ENCODE measurements at places on chromosomes 16 and 17.
A peak's percentile ranks its signal among the peaks of the same experiment; 100 is the strongest.

GRCh38 chr17:37041932-37042331 is 93.2 kb downstream of the AATF start:
- no peak for DNase-seq

- DNase-seq, result no peak
Measured at GRCh38 chr17:75390982-75391381, 14.5 kb downstream of the GRB2 start.

DNA sequence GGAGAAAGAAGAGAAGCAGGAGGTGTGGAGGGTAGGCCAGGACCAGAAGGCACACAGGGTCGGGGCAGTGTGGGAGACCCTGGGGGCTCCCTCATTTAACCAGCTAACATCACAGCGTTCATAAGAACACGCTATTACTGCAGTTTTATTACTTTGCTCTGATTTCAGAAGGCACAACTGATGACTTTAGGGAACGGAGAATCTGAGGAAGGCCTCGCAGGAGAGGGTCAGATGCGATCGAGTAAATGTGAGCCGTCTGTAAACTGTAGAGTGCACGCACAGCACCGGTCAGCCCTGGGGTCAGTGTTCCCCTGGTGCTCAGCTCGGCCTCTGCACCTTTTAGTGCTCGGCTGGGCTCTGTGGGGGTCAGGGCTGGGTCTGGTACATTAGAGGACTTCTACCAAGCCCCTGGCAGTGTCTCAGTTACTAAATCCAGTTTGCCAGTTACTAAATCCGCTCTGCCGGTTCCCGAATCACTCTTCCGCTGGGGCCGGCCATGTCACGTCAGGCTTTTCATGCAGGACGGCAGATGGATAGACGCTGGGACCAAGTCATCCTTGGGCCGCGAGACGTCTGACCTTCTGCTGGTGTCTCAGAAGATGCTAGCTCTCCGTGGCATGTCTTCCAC is 325.9 kb downstream of the SEC14L1 start:
- DNase-seq, result no peak

DNA sequence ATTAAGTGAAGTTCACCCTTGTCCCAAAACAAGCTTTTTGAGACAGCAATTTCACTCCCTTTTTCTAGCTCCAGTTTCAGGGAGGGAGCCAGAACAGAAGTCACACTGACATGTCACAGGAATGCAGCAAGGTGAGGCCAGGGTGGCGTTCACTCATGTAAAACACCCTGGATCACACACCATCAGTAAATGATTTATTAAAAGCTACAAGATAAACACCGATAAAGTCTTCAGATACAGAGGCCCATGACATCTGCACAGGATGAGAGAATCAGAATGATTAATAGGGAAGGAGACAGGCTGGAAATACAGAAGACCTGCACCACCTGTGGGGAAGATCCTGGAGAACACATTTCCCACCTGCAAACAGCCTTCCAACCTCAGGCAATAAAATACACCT is 77.5 kb upstream of the DYNLRB2 start:
- no peak for DNase-seq

DNA sequence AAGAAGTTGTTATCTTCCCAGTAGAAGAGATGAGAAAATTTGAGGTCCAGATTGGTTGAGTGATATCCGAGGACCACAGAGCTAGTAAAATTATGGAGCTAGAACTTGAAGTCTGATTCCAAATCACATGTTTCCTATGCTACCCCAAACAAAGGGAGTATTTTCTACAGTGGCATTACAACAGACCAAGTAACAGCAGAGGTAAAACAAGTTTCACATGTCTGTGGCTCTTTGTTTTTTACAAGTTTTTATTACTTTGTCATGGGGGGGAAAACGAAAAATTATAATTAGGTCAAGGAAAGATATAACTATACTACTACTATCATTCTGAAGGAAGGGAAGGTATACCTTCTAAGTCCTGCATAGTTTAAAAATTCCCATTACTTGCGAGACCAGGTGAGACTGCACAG is 49.4 kb downstream of the KANSL1 start:
- no peak for DNase-seq

GRCh38 chr17:33178681-33179080 is 114.4 kb downstream of the ASIC2 start:
- no peak for DNase-seq

GRCh38 chr17:62119373-62119772 is 54.3 kb upstream of the MED13 start:
- no peak for DNase-seq

GRCh38 chr16:74487634-74488495 is 66.6 kb upstream of the CLEC18B start:
- DNase-seq, result no peak

GRCh38 chr16:67537636-67538591 is 9.3 kb downstream of the RIPOR1 start:
- peak; percentile 40 for DNase-seq

DNA sequence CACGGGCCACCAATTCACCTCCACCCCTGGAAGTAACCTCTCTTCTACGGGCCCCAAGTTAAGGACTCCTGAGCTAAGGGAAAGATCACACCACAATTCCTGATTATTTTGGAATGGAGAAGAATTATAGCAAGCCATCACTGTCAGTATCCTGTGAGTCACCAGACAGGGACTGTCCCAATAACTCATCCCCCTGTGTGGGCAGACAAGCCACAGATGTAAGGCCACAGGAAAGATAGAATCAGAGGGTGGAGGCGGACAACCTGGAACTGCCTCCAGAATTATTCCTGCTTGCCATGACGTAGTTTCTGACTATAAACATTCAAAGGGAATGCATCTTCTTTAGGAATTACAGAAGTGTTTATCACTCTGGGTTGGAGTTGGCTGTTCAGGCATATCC is 5.8 kb upstream of the MYO1D start:
- no peak for DNase-seq

DNA sequence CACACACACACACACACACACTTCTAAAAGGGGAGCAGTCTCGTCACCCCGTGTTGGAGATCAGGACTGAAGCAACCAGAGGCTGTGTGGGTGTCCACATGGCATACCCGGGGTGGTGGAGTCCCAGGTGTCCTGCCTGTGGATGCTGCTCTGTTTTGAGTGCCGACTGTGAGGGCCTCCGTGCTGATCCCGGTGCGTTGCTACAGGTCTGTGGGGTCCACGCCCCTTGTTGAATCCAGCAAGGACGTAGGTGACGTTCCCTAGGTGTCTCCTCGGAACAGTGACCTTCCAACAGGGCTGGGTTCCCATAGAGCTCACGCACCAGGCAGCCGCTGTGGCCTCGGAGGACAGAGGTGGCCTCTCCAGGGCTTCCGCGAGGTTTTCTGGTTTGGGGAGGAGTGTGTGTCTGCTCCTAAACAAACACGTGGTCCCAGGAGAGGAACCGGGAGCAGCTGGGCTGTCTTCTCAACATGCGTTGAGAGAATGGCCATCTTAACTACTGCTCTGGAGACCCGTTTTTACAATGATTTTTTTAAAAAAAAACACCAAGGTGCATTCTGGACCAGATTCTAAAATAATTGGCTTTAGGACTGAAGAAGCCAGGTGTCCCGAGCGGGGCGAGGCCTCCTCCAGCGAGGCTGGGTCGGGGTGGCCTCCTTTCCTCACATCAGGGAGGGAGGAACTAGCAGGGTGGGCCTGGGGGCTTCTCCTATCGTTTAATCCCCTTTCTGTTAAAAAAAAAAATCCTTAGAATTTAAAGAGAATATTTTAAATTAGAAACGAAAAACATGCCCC is 100.6 kb upstream of the ZNF750 start:
- DNase-seq, result no peak

DNA sequence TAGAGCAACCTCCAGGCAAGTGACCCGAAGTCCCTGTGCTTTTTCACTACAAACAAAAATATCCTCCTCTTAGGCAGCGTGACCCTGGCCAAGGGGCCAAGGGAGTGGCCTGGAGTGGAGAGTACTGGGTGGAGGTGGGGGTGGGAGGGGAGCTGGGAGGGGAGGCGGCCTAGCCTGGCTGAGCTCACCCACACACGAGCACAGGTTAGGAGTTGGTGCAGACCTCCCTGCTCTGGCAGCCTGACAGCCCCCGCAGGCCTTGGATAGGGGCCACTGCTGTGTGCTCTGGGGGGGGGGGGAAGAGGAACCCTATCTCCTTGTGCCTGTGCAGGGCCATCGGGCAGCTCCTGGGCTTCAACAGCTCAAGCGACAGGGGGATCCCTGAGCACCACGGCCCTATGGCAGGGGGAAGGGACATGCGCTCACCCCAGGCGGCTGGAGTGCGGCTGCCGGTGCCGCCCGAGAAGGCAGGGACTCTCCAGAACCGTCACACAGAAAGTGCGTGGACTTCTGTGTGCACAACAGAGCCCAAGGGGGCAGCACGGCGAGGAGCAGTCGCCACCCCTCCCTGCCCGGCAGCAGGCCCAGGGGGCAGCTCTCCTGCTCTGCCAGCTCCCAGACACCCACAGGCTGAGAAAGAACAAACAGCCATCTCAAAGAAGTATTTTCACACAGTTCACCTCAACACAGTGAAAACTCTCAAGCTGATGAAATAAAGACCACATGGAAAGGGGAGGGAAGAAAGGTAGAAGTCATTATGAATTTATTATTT is 13.3 kb downstream of the SLC16A3 start:
- no peak for DNase-seq

DNA sequence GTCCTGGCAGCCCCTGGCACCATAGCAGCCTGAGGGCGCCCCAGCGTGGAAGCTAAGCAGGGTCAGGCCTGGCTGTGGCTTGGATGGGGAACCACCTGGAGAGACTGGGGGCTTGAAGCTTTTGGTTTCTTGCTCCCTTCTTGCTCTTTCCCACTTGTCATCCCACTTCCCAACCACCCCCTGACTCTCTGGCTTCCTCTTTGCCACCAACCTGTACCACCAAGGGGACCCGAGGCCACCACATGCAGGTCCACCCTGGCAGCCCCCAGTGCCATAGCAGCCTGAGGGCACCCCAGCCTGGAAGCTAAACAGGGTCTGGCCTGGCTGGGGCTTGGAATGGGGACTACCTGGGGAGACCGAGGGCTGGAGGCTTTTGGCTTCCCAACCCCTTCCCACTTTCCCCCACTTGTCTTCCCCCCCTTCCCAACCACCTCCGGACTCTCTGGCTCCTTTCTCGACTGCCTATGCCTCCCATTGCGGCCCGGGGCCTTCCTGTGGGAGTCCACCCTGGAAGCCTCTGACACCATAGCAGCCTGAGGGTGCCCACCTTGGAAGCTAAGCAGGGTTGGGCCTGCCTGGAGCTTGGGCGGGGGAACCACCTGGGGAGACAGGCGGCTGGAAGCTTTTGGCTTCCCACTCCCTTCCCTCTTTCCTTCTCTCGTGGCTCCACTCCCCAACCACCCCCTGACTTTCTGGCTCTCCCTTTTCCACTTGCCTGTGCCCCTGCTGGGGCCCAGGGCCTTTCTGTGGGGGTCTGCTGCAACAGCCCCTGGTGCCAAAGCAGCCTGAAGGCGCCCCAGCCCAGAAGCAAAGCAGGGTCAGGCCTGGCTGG is 2294.4 kb downstream of the TP53TG3F start:
- DNase-seq, result no peak

GRCh38 chr17:77513045-77513444 is 372.3 kb downstream of the SEC14L1 start:
- DNase-seq, result no peak

DNA sequence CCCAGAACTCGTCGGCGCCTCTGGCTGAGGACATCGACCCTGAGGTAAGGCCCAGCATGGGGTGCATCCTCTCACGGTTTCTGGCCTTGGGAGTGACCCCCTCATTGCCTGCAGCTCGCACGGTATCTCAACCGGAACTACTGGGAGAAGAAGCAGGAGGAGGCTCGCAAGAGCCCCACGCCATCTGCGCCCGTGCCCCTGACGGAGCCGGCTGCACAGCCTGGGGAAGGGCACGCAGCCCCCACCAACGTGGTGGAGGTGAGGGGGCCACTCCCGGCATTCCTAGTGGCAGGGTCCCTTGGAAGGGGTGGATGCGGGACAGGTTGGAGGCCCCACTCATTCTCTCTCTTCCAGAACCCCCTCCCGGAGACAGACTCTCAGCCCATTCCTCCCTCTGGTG is 8.4 kb upstream of the MRPL12 start:
- no peak for DNase-seq

DNA sequence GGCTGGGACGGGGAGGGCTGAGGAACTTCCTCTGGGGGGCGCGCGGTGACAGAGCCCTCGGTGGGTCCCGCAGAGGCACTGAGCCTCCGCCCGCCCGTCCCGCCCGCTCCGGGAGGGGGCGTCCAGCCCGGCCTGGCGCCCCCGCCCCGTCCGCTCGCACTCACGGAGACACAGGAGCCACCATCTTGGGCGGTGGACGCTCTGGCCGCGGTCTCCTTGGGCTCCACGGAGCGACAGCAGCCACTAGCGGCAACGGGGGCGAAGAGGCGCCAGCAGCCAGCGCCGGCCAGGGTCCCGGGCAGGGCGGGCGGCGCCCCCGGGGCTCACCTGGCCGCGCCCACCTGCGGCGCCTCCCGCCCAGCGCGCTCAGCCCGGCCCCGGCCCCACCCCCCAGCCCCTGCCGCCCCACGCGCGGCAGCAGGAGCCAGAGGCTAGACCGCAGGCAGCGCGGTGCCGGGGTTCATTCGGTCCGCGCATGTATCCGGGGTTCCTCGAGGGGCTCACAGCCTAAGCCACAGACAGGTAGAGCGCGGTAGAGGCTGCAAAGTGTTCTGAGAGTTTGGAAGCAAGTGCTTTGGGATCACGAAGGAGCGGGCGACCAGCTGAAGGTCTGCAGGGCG is at the start of gene C17orf113:
C17orf113 (minus strand) TSS at position 209 of the 620 bp plus-strand sequence. CDS start 7,225 bp downstream, outside the sequence.
- no peak for DNase-seq

GRCh38 chr17:61669522-61669921 is 78.5 kb upstream of the NACA2 start:
- DNase-seq, result no peak

- no peak for DNase-seq
Measured at GRCh38 chr16:71924710-71925109, 29.4 kb downstream of the IST1 start.

DNA sequence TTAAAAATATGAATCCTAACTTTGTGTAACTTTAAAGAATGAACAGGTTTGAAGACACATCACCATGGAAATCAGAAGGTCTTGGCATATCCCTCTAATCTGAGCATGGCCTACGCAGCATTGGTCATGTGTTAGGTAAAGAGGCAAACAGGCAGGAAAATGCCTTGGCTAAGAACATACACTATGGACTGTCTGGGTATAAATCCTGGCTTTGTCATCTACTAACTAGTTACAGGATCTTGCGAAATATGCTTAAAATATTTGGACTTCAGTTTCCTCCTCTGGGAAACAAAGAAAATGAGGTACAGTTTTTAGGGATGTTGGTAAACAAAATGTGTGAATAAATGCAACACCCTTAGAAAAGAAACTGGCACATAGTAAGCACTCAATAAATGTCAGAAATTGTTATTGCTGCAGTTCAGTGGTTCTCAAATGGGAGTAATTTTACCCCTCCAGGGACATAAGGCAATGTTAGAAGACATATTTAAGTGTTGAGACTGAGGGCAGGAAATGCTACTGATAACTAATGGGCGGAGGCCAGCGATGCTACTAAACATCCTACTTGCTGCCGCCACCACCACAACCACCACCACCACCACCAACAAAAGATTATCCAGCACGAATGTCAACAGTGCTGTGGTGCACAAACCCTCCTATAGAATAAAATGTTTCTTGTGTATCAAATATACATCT is 770.8 kb upstream of the SOX9 start:
- no peak for DNase-seq
